ENCODE measurements at places on chromosomes 1 and 21. TPM values are rescaled to one million over a fixed set of nuclear protein-coding genes. Genes with fewer than 3 reads are reported as not detected.

DNA sequence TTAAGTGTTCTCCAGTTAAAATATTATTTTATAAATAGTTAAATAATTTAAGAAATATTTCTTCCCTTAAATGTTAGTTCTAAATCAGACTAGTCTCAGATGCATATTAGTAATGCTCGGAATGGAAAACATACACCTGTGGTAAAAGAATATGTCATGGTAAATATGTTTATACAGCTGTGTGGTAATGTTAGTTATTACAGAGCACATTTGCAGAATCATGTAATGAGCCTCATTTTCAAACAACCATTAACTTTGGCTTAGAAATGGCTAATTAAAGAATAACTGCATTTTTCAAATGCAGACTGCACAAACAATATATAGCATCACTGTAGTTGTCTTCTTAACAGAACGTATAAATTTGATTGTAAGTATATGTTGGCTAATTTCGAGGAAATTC, 90.3 kb downstream of the DISP1 start:
- H3K27ac ChIP-seq, result no peak overlapping the region
- DNase-seq, result no peak
- peaks cover 15% of the 10 kb centered on the region for H3K36me3 ChIP-seq
- no peak overlapping the region for H3K4me3 ChIP-seq
- no peaks in the 10 kb centered on the region for H3K27me3 ChIP-seq

DNA sequence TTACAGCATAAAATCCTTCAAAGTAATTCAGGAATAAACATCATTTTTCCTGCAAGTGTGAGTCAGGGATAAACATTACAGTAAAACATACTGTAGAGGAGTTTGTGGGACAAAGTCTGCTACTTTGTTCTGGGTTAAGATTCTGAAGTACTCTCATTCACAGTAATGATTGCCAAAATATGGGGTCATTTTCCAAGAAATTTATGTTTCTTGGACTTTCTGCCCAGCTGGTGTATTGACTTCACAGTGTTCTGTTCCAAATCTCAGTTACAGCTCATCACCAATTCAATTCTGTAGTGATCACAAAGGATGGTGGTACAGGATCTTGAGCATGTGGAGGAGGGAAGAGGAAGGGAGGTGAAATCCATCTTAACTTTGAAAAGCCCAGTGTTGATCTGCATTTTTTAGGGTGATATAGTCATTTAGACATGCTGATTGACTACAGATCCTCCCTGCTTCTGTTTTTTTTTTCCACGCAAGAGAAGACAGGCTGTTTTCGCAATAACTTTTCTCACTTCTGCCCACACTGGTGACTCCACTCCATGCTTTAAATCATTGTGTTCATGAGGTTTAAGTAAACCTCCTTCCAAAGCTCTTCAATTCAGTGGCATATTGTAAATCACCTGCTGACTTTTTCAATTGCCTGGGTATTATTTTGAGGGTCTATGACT, 60.4 kb upstream of the C1orf53 start:
- H3K4me3 ChIP-seq, result no peak overlapping the region
- peaks cover 3% of the 10 kb centered on the region for H3K27me3 ChIP-seq
- no peak for DNase-seq
- H3K36me3 ChIP-seq, result no peaks in the 10 kb centered on the region
- H3K27ac ChIP-seq, result no peak overlapping the region

NUF2 gene
- 43.5 TPM for total RNA-seq

- H3K27me3 ChIP-seq, result peaks cover 28% of the 10 kb centered on the region
- no peak overlapping the region for H3K27ac ChIP-seq
- DNase-seq, result no peak
- H3K4me3 ChIP-seq, result no peak overlapping the region
- H3K4me1 ChIP-seq, result no peaks in the 10 kb centered on the region
Observed at GRCh38 chr1:46735708-46736324, 16.9 kb upstream of the EFCAB14 start.

SDF4 gene
- total RNA-seq, result 95.9 TPM

DNA sequence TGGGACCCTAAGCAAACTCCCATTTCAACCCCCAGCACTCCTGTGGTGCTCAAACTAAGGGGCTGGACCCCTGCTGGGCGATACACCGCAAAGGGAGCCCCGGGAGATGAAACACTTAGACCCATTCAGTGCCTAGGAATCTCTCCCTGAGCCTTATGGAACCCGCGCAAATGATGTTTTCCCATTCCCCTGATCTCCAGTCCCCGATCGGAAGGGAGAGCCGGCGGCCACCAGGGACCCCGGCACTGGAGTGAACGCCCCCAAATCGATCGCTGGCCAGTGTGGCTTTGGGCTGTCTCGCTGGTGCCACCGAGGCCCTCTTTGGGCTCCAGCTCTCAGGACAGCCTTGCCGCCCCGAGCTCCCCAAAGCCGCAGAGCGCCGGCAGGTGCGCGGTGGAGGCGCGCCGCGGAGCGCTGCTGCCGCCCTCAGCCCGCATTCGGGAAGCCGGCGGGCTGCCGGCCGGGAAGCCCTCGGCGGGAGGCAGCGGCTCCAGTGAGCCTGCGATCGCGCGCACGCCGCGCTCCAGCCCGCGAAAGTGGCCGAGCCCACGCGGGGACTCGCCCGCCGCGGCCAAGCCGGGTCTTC, 1.1 kb downstream of the PLXNA2 start:
- H3K27me3 ChIP-seq, result peaks cover 25% of the 10 kb centered on the region
- DNase-seq, result peak; percentile 15

DNA sequence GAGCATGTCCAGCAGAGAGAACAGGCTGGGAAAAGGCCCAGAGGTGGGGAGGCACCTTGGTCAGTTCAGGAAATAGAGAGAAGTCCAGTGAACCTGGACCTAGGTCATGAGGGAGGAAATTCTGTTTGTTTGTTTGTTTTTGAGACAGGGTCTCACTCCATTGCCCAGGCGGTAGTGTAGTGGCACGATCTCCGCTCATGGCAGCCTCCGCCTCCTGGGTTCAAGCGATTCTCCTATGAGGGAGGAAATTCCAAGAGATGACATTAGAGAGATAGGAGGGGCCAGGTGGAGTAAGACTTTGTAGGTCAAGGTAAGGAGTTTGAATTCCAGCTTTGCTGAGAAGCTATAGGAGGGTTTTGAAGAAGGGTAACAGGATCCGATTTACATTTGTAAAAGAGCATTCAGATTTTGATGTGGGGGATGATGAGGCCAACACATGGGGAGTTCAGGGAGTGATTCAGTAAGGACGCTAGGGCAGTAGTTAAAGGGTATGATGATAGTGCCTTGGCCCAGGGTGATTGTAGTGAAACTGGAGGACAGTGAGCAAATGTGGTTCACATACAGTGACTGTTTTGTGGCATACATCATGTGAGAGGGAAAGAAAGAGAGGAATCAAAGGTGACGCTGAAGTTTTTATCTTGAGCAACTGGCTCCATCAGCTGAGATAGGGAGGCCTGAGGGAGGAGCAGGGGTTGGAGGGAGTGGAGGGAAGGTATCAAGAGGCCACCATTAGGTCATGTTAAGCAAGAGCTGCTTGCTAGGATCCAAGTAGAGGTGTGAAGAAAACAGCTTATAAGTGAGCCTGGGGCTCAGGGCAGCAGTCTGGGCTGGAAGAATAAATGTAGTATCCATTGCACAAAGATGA, 8.3 kb upstream of the TRABD2B start:
- no peaks in the 10 kb centered on the region for H3K4me1 ChIP-seq
- no peak for DNase-seq
- no peak overlapping the region for H3K4me3 ChIP-seq
- no peaks in the 10 kb centered on the region for H3K36me3 ChIP-seq
- no peaks in the 10 kb centered on the region for H3K27me3 ChIP-seq

RRAGC gene
- 10.1 TPM for total RNA-seq

S100A13 gene
- 5.7 TPM for total RNA-seq

GRCh38 chr1:149962039-149962647, 25.5 kb upstream of the MTMR11 start:
- H3K27ac ChIP-seq, result peak overlapping the region; percentile 42
- no peaks in the 10 kb centered on the region for H3K27me3 ChIP-seq
- no peak overlapping the region for H3K4me3 ChIP-seq
- peaks cover 12% of the 10 kb centered on the region for H3K4me1 ChIP-seq
- peaks cover 38% of the 10 kb centered on the region for H3K36me3 ChIP-seq
- peak; percentile 5 for DNase-seq

GPA33 gene
- not detected for total RNA-seq

DMBX1 gene
- not detected for total RNA-seq

DNA sequence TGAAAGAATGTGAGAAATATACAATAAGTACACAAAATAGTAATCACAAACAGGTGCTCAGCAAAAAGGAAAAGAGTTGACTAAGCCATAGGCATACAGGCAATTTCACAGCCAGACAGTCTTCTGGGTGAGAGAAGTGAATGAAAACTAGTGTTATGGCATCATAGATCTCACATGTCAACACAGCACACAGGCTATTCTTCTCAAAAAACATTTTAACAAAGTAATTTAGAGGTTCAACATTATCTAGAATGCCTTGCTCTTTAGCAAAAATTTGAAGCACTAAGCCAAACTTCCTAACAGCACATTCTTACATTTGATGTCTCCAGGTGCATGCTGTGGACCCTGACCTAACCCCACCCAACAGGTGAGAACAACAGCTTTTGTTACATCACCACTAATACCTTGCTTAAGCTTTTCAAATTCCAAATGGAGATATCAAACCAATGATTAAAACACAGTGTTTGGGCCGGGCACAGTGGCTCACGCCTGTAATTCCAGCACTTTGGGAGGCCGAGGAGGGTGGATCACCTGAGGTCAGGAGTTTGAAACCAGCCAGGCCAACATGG, 30.5 kb downstream of the OTUD7B start:
- H3K4me1 ChIP-seq, result peaks cover 34% of the 10 kb centered on the region
- H3K27me3 ChIP-seq, result no peaks in the 10 kb centered on the region
- H3K27ac ChIP-seq, result peak overlapping the region; percentile 49
- no peak for DNase-seq
- H3K4me3 ChIP-seq, result no peak overlapping the region

FCER1G gene
- total RNA-seq, result 3.0 TPM

- no peaks in the 10 kb centered on the region for H3K4me1 ChIP-seq
- H3K27ac ChIP-seq, result no peak overlapping the region
- H3K27me3 ChIP-seq, result no peaks in the 10 kb centered on the region
Observed at GRCh38 chr1:162677607-162678371, 45.5 kb downstream of the DDR2 start.

GRCh38 chr1:170691258-170691657, 27.3 kb downstream of the PRRX1 start:
- H3K4me1 ChIP-seq, result no peaks in the 10 kb centered on the region
- H3K27ac ChIP-seq, result no peak overlapping the region
- peaks cover 41% of the 10 kb centered on the region for H3K27me3 ChIP-seq

- peaks cover 7% of the 10 kb centered on the region for H3K4me1 ChIP-seq
- no peaks in the 10 kb centered on the region for H3K36me3 ChIP-seq
- no peaks in the 10 kb centered on the region for H3K27me3 ChIP-seq
- no peak overlapping the region for H3K27ac ChIP-seq
- no peak for DNase-seq
- H3K4me3 ChIP-seq, result no peak overlapping the region
Observed at GRCh38 chr21:42672699-42673458, 19.5 kb downstream of the PDE9A start.

DNA sequence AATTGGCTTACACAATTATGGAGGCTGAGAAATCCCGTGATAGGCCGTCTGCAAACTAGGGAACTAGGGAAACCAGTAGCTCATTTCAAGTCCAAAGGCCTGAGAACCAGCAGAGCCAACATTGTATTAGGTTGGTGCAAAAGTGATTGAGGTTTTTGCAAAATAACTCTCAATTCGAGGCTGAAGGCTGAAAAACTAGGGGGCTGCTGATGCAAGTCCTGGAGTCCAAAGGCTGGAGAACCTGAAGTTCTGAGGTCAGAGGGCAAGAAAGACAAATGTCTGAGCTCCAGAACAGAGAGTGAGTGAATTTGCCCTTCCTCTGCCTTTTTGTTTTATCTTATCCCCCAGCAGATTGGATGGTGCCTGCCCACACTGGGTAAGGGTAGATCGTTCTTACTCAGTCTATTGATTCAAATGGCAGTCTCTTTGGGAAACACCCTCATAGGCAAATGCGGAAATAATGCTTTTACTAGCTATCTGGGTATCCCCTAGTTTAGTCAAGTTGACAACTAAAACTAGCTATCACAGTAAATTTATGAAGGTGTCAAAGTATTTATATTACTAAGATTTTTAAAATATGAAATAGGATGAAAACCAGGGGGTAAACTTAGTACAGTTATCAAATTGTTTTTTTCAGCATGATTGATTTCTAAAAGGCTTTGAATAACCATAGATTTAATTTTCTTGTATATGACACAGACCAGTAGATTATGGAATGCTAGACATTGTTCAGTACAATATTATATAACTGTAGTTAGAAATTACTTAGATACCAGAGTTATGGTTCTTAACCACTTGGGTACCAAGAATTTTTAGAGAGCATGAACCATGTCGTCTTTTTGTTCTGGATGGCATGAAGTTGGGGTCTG, 15.4 kb downstream of the RABGAP1L start:
- no peaks in the 10 kb centered on the region for H3K27me3 ChIP-seq
- H3K4me3 ChIP-seq, result no peak overlapping the region
- H3K4me1 ChIP-seq, result peaks cover 23% of the 10 kb centered on the region
- H3K36me3 ChIP-seq, result peaks cover 21% of the 10 kb centered on the region
- H3K27ac ChIP-seq, result no peak overlapping the region

EEIG2 gene
- total RNA-seq, result 7.8 TPM

DNA sequence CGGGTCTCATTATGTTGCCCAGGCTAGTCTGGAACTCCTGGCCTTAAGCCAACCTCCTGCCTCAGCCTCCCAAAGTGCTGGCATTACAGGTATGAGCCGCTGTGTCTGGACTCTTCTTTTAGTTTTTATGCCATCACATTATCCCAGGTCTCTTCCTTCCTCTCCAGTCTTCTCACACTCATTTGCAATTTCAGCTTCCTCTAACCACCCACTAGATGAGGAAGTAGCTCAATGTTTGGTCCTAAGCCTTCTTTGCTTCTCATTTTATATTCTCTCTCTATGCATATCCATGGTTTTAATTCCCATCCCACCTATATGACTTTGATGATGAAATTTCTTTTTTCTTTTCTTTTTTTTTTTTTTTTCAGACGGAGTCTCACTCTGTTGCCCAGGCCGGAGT, 3.1 kb upstream of the ZBTB8A start:
- no peak for DNase-seq
- H3K36me3 ChIP-seq, result peaks cover 1% of the 10 kb centered on the region
- peaks cover 62% of the 10 kb centered on the region for H3K27me3 ChIP-seq
- H3K4me1 ChIP-seq, result peaks cover 8% of the 10 kb centered on the region

- H3K27ac ChIP-seq, result peak overlapping the region; percentile 90
- peaks cover 28% of the 10 kb centered on the region for H3K36me3 ChIP-seq
- no peaks in the 10 kb centered on the region for H3K27me3 ChIP-seq
- peaks cover 27% of the 10 kb centered on the region for H3K4me1 ChIP-seq
Observed at GRCh38 chr1:89523572-89524368, 859 bp upstream of the LRRC8B start.
